ENCODE measurements at places on chromosomes 11 and 22.

DNA sequence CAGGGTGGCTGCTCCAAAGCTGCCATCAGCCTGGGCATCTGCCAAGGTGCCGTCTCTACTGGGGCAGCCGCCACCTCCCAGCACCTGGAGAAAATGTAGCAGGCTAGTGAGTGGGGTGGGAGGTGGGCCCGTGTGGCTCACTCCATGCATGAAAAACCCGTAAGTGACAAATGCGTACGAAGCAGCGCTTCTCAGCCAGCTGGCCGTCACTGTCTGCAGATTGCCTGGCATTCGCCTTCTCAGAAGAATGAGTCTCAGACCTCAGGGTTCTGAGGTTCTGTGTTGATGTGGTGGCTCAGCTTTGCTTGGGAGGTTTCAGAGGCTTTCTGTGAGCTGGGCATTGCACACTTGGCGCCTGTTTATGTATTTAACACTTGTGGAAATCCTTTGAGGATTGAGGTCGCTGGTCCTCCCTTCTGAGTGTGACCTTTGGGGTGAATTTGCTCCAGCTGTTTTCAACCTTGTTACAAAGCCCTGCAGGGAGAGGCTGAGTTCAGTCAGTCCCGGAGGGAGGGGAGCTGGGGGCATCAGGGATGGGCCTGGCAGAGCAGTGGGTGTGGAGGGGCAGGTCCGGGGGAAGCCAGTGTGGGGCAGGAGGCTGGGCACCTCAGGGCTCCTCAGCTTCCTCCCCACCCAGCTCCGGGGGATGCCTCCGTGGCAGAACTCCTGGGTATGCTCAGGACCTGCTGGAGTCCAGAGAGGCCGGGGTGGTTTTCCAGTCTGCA lies 977.0 kb downstream of the TBC1D22A start:
- no peak for DNase-seq

GRCh38 chr11:14942745-14943144 lies 29.4 kb downstream of the CALCA start:
- no peak for DNase-seq

- no peak for DNase-seq
Observed at GRCh38 chr22:46862418-46863324, 100.2 kb downstream of the TBC1D22A start.

- DNase-seq: peak; percentile 21
Observed at GRCh38 chr22:32473388-32473952, 1.1 kb upstream of the FBXO7 start.

DNA sequence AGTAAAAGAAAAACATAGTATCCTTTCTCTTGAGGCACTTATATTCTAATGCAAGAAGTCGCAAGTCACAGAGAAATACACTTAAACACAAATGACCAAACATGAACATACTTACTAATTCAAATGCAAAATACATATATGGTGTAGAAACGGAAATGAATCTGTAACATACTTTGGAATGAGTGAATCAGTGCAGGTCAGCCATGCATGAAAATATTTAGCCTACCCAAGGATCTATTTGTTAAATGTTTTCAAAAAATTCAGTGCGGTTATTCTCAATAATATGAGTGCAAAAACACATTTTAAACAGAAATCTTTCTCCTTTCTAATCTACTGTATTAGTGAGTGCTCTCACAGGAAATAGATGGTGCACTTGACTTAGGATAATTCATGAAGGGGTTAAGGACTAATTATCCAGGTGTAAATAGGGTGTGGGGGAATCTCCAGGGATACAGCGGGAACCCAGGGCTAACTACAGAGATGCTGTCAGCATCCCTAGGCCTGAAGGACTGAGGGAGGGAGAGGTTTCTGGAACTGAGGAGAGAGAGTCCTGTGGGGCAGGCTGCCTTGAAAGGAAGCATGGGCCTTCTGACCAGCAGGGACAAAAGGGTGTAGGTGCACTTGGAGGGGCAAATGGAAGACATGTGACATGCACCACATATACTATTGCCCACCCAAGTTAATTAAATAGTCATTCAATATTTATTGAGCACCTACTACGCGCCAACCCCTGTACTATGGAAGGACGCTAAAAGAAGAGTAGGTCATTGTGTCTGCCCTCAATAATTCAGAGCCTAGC lies 139.2 kb downstream of the MAML2 start:
- no peak for DNase-seq

- DNase-seq: no peak
Observed at GRCh38 chr11:61445516-61445915, 15.6 kb downstream of the SDHAF2 start.

DNA sequence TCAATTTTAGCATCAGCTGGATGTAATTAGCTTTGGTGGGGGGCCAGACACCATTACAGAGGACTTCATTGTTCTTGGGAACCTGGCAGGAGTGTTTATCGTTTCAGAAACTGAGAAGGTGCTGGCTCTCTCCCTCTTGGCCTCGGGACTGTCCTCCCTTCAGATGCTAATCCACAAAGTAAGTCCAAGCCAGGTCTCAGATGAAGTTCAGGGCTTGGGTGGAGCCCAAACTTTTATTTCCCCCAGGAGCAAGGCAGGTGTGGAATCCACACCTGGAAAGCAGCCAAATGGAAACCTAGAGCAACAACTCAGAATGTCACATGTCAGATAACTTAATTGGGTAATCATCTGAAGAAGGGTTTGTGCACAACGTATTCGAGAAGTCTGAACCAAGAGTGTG lies 119.2 kb downstream of the ME3 start:
- DNase-seq: no peak

DNA sequence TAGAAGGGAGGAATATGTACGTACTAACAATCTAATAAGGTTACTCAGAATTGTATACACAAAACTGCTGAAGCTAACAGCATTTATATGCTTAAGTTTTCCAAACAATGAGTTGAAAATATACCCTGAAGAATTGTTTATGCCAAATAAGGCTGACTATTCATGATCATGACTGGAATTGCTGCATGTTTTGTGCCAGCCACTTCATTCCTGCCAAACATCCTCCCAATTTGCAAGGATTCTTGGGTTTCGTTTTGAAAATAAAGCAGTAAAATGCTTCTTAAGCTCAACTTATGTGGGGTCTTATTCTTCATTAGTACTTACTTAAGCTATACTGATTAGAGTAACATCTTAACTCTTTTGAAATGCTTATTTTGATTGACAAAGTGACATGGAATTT lies 149.0 kb downstream of the SPON1 start:
- no peak for DNase-seq

GRCh38 chr11:70246196-70246595 lies 24.3 kb upstream of the PPFIA1 start:
- DNase-seq: no peak

- DNase-seq: no peak
Observed at GRCh38 chr11:31972623-31973022, 118.3 kb upstream of the RCN1 start.

DNA sequence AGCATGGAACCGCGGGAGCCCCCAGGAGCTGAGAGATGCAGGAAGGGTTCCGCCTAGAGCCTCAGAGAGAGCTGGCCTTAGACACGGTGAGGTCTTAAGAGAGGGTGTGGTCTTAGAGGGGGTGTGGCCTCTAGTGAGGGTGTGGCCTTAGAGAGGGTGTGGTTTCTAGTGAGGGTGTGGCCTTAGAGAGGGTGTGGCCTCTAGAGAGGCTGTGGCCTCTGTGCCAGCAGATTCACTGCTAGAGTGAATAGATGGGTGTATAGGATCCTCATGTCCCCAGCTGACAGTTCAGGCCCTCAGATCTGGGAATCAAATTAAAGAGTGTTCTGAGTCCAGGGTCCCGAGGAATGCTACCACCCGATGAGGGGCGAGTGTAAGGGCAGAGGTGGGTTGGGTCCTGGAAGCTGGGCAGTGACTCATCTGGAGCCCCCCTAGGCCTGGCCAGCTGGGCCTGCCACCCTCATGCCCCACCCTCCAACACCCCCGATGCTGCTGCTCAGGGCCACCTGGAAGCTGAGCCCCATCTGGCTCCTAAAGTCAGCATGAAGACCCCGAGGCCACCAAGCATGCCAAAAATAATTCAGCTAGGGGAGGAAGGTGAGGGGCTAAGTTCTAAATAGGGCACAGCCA lies 49.5 kb downstream of the IGF2 start:
- peak; percentile 4 for DNase-seq

- DNase-seq: no peak
Observed at GRCh38 chr11:105023003-105023402, at the start of gene CASP5. CASP5 (minus strand) TSS chr11:105023168; CDS start chr11:105023136, 32 bp downstream.

DNA sequence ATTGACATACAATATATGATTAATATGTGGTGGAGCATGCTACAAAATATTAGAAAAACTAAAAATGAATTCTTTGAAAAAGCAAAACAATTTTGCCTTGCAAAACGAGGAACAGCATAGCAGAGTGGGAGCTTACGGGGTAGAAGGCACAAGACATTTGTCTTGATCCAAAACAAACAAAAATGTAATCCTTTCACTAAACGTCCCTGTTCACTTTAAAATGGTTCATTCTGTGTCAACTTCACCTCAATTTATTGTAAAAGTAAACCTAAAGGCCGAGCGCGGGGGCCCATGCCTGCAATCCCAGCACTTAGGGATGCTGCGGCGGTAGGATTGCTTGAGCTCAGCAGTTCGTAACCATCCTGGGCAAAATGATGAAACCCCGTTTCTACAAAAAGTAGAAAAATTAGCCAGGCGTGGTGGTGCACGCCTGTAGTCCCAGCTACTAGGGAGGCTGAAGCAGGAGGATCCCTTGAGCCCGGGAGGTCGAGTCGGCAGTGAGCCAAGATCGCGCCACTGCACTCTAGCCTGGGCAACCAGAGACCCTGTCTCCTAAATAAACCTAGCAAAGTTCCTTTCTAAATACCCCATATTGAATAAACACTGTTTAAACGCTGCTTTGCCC lies 2.0 kb downstream of the PRDM10 start:
- no peak for DNase-seq

- DNase-seq: no peak
Observed at GRCh38 chr11:75603791-75604736, 42.0 kb downstream of the SERPINH1 start.

DNA sequence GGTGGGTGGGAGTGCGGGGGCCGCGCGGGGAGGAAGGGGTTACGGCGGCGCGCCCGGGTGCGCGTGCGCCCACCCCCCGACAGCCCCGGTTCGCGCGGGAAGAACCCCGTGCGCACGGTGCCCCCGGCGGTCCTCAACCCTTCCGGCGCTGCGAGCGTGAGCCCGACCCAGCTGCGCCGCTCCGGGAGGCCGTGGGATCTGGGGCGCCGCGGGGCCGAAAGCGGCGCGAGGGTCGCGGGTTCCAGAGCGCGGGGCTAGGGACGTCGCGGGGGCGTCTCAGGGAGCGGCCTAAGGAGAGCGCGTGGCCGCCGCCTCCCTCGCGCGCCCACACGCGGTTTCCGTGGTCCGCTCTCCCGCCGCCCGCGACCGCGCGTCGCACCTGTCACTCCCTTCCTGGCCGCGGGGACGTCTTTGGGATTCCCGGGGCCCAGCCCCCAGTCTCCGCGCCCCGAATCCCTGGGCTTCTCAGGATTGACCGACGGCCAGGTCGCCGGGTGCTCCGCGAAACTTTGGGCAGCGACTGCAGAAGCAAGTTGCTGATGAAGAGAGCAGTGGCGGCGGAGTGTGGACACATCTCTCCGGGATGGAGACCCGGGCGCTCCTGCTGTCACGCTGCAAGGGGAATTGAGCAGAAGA lies 582 bp downstream of the SREBF2 start:
- peak; percentile 50 for DNase-seq

- no peak for DNase-seq
Observed at GRCh38 chr22:43273902-43274484, 69.2 kb downstream of the SCUBE1 start.

DNA sequence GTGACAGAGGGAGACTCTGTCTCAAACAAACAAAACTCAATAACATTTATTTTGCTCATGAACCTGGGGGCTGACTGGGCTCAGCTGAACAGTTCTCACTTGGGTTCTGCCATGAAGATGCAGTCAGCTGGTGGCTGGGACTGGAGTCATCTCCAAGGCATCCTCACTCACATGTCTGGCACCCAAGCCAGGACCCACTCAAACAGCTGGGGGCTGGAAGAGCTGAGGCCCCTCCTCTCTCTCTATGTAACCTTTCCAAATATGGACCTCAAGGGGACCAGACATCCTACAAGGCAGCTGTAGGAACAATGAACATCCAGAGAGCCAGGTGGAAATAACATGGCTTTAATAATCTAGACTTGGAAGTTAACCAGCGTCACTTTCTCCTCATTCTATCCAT lies 16.8 kb downstream of the HSPA8 start:
- no peak for DNase-seq

DNA sequence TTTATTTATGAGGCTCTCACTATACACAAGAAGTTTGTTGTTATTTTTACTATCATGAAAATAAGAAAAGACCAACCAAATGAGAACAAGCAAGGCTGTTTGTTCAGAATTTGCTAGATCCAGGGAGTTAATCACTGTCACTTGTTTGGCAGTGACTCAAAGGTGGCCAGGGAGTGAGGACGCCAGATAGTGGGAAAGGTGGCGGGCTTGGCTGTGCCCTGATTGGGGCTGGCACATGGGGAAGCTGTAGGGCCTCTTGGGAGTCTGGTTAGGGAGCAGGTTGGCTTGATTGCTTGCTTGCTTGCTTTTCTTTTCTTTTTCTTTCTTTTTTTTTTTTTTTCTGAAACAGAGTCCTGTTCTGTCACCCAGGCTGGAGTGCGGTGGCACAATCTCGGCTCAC lies 53.1 kb upstream of the SLC22A12 start:
- no peak for DNase-seq

- no peak for DNase-seq
Observed at GRCh38 chr22:37175414-37176281, 12.4 kb downstream of the C1QTNF6 start.

DNA sequence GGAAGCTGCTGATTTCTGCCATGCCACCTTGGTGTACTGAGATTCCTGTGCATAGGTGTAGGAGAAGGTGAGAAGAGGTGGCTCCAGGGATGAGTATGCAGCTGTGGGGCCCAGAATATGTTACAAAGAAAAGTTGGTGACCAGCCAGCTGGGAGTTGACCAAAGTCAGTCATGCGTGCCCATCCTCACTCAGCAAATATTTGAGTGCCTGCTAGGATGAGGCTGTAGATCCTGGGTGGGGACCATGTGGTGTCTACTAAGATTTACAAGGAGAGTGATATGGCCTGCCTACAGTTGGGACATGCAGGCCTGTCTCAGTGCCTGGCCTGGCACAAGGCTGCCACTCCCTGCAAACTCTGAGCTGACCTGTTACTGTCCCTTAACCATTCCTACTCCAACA lies 19.4 kb downstream of the RNF185 start:
- no peak for DNase-seq

DNA sequence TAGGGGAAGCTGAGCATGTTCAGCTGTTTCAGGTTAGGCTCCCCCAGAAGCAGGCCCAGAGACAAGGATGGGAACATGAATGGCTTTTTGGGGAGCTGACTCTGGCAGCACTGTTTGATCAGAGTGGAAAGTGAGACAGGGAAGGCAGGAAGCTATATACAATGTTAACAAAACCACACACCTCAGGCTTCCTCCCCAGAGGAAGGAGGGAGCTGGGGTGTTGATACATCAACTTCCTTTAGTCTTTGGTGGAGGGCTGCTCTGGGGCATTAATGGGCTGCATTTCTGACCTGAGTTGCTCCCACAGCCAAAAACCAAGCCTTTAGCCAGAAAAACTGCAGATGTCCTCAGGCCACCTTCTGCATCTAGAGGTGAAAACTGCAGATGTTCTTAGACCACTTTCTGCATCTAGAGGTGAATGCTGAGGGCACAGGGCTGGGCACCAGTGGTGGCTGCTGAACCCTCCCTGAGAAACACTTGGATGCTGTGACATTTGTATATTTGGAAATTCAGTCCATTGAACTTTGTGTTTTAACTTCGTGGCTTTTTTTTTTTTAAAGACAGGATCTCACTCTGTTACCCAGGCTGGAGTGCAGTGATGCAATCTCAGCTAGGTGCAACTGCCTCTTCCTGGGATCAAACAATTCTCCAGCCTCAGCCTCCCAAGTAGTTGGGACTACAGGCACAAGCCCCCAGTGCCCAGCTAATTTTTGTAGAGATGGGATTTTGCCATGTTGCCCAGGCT lies 49.9 kb downstream of the KIAA1671 start:
- no peak for DNase-seq

- DNase-seq: no peak
Observed at GRCh38 chr11:131925829-131926228, 555.4 kb downstream of the NTM start.
